ENCODE measurements at places on chromosomes 4 and X.

DNA sequence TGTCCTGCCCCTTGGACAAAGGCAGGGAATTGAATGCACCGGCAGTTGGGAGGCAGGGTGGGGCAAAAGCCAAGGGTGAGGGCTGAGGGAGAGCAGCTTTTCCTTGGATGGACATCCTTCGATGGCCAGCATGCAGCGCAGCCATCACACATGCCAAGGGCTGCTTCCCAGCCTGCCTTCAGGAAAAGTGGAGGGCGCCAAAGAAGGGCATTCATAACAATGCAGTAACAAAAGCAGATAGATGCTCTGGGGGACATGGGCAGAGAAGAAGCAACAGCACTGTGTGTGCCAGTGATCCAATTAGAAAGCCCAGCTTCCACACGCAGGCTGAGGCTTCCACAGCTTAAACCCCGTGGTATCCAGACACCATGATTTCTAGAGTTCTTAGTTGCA is 71.5 kb downstream of the TSPAN5 start:
- no peak for DNase-seq

DNA sequence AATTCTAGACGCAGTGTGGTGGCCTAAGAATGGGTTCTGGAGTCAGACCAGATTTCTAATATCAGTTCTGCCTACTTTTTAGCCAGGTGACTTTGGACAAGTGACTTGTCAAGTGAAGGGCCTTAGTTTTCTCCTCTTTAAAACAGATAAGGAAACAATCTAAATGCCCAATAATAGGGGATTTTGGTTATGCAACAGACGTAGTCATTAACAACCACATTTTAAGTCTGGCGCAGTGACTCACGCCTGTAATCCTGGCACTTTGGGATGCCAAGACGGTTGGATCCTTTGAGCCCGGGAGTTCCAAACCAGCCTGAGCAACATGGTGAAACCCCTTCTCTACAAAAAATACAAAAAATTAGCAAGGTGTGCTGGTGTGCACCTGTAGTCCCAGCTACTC is 2.1 kb upstream of the ZMYM3 start:
- DNase-seq = no peak

DNA sequence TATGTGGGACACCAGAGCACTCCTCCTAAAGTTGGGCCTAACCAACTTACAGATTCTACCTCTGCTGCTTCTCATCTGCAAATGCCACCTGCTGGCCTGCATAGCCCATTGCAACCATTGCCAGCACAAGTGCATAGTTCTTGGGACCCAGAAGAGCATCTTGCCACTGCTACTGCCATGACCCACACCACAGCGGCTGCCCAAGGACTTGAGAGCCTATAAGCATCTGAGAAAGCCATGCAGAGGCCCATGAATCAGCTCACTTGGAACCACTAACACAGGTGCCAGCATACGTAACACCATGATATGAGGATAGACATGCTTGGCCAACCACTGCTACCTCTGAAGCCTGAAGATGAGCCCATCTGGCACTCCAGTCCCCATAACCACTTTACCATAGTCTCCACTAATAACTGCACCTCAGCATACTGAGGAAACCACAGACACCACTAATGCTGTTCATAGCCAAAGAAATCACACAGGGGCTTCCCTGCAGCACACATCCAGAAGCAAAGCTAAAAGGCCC is 258.1 kb upstream of the AGTR2 start:
- no peak for DNase-seq

GRCh38 chr4:136056748-136057147 is 1475.5 kb downstream of the PCDH18 start:
- DNase-seq = no peak

DNA sequence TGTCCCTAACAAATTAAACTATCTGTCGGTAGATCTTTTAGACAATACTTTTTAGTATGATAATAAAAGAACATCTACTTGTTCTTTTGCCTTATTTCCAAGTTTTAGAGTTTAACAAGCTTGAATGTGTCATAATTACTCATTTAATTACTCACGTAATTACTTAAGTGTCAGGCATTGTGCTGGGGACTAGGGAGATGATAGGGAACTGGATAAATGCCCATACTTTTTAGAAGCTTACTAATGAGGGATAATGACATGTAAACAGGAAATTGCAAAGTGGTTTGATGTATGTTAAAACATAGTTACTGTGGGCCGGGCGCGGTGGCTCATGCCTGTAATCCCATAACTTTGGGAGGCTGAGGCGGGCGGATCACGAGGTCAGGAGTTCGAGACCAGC is 158.3 kb downstream of the DMD start:
- DNase-seq = no peak

GRCh38 chr4:62293551-62293950 is 1093.4 kb downstream of the ADGRL3 start:
- DNase-seq = no peak

- no peak for DNase-seq
Measured at GRCh38 chr4:90960840-90961239, 833.6 kb downstream of the CCSER1 start.

- no peak for DNase-seq
Measured at GRCh38 chr4:175929932-175930331, 117.9 kb upstream of the GPM6A start.

DNA sequence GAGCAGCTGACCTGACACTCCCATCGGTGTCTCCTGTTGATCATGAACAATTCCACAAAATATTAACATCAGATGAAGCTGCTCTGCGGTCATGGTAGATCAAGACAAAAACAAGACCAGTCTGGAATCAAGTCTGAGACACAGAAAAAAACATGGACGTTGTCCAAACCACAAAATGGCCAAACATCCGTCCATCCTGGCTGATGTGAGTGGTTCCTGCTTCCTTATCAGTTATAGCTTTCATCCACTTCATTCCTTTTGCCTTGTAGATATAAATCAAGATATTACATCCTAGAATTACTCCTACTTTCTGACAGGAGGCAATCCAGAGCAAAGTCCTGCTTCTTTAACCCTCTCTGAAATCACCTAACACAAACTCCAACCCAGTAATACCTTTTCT is 28.8 kb upstream of the PCSK1N start:
- no peak for DNase-seq

DNA sequence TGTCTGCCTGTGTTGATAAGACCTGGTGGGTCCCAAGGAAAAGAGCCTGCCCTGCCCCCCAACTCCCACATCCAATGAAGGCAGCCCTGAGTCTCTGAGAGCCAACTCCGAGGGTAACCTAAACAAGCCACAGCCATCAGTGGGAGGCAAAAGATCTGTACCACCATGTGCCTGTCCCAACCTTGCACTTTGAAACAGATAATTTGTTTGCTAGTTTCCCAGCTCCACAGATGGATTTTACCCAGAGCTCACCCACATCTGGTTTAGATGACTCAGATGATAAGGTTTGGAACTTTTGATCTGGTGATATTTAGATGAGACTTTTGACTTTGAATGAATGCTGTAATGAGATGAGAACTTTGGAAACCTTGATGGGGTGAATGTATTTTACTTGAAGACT is 246.0 kb upstream of the PSAPL1 start:
- DNase-seq = no peak

DNA sequence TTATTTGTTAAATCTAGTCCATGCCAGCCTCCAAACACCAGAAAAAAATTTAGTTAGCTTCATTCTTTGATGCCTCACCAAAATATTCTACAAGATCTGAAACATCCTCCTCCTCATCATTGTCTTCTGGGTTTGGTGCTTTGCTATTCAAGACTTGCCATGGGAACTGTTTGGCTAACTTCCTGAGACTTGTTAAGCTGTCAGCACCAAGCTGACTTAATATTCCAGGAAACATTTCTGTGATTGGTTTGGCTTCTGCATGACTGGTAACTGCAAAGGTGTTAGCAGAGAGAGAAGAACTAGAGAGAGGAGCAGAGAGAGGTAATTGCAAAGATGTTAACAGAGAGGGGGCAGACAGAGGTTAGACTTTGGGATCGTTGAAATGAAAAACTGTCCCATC is 101.3 kb downstream of the PALLD start:
- no peak for DNase-seq

DNA sequence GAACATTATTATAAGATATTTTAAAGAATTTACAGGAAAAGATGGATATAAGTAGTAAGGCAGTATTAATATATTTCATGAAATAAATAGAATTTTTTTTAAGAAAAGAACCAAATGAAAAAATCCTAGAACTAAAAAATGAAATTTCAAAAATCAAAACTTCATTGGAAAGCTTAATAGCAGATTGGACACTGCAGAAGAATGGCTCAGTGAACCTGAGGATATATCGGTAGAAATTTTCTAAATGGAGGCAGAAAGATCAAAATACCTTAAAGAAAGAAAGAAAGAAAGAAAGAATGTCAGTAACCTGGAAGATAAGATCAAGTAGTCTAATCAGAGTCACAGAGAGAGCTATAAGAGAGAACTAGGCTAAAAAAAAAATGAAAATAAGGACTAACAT is 21.3 kb upstream of the FAM13A start:
- no peak for DNase-seq

DNA sequence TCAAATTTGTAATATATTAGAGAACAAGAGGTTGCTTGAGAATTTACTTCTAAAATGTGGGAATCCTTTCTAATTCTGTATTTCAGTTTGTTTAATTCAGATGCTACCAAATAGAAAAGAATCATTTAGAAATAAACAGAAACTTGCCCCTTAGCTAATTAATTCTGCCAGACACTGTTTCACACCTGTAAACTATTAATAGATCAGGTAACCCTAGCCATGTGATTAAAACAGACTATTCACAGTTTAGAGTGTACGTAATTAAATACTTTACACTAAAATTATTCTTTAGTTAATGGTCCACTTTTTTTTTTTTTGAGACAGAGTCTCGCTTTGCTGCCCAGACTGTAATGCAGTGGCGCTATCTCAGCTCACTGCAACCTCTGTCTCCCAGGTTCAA is 124.0 kb downstream of the PTPN13 start:
- no peak for DNase-seq

GRCh38 chr4:72546456-72546855 is 22.6 kb downstream of the ADAMTS3 start:
- no peak for DNase-seq

DNA sequence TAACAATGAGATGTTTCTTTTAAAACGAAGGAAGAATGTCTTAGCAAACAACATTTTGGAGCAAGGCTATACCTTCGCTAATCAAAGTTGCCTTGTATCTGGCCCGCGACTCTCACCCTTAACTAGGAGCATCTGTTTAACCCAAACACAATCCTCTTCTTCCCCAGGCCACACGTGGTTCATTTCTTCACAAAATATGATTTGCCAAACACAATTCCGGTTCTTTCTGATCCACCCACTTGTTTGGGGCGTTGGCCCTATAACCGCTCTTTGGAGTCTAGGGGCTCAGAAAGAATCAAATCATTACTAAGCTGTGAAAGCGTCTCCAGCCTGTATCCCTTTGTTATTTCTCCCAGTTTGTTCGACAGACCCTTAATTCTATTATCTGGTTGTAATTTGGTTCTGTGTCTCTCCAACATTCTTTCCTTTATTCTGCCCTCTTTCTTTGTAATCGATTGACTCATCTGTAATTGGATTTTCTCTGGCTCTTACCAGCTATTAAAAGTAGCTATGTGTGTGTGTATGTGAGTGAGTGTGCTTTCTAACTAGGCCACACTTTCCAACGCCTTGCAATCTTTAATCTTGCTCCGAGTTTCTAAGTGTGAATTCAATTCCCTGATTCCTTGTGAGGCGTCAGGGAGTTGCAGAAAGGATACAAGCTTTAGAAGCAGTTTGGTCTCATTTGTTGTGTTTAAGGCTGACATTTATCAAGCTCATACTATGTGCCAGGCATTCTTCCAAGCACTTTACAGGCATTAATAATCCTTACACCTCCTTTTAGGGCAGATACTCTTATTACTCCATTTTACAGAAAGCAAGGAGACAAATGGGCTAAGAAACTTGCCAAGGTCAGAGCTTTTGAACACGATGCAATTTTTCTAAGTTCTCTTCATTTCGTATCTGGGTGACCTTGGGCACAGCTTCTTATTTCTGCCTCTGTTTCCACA is 138.6 kb upstream of the CPEB2 start:
- no peak for DNase-seq

- DNase-seq = no peak
Measured at GRCh38 chr4:19005211-19005610, 983.7 kb upstream of the LCORL start.

- no peak for DNase-seq
Measured at GRCh38 chrX:115332832-115333231, 43.3 kb downstream of the LUZP4 start.

DNA sequence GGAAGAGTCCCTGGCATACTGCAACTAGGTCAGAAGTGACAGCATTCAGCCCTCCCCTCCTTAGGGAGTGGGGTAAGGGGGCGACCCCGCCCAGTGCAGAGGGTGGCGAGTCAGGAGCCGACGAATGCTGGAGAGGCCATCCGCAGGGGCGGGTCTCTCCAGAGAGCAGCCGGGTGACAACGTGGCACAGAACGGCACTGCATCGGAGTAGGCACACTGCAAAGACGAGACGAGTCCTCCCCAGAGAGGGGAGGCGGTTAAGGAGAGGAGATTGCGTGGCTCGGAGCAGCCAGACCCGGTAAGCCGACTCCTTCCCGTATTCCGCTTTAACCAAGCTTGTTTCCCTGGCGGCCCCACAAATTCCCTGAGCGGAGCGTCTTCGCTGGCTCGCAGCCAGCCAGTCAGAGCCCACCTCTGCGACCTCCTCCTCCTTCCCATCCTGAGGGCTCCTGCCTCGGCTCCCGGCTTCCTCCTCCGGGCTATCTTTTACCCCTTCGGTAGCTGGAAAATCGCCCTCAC is 54.9 kb downstream of the LINC00632 start:
- DNase-seq = no peak

DNA sequence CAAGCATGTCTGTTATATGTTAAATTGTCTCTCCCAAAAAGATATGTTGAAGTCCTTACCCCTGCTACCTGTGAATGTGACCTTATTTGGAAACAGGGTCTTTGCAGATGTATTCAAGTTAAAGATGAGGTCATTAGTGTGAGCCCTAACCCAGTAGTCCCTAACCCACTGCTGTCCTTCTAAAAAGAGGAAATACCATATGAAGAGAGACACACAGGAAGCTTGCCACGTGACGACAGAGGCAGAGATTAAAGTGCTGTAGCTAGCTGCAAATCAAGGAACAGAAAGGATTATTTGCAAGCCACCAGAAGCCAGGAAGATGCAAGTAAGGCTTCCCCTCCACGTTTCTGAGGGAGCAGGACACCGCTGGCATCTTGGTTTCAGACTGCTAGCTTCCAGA is 150.1 kb downstream of the HNRNPD start:
- no peak for DNase-seq

- DNase-seq = no peak
Measured at GRCh38 chrX:4225086-4225485, 511.6 kb upstream of the PRKX start.

DNA sequence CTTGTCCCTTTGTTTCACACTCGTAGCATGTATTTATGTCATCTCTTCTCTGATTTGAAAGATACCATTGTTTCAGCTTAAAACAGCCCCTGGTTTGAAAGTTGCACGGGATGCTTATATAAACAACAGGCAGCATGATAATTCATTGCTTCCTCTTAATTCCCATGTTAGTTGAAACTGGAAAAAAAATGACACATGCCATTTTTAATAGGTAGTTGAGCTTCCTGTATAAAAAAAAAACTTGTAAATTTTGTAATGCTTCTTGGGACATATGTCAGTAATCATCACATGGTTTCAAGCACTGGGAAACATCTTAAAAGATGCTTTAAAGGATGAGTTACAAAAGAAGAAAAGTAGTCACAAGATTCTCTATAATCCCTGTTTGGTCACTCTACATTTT is 243.0 kb downstream of the PALLD start:
- DNase-seq = no peak
